ENCODE measurements at places on chromosomes 6 and 20.

GRCh38 chr6:166437661-166438060 is 54.9 kb upstream of the MPC1 start:
- no peak for DNase-seq

- DNase-seq = no peak
Measured at GRCh38 chr6:157602521-157603295, 220.3 kb upstream of the SNX9 start.

GRCh38 chr20:23419995-23420901 is 1.0 kb downstream of the NAPB start:
- peak; percentile 55 for DNase-seq

- peak; percentile 53 for DNase-seq
Measured at GRCh38 chr6:138107752-138108592, 753 bp upstream of the PERP start.

- DNase-seq = no peak
Measured at GRCh38 chr6:69305456-69305855, 491.4 kb downstream of the LMBRD1 start.

- DNase-seq = no peak
Measured at GRCh38 chr20:41608606-41609005, 9.6 kb downstream of the CHD6 start.

DNA sequence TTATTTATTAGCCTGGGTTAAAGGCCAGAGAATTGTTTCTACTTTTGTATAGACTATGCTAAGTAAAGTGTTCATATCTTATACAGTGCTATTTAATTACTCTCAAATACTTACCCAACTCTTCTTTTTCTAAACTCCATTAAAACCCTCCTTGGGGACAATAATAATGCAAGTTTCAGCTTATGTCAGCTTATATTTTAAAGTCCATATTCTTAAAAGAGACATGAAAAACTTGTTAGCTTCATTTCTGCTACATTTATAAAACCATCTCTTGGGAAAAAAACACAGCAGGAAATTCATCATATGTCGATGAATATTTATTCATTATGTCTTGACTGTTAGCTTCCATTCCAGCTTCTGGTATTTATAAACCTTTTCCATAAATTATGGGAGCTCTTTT is 71.9 kb upstream of the SDHAF4 start:
- DNase-seq = no peak

DNA sequence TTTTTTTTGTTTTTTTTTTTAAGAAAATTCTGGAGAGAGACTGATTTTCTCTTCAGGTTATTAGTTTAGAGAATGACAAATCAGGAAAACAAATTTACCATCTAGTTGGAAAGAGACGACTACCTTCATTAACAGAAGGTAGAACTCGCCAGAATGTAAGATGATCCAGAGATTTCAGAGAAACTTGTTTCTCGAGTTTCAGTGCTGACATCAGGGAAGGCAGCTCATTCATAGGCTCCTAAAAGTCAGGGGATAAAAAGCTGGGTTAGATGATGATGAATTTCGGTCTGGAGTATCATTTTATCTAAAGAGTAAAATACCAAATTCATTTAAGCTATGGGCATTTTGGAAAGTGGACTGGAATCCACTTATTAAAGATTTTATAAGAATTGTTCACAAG is 27.9 kb downstream of the ZNF334 start:
- DNase-seq = peak; percentile 56

DNA sequence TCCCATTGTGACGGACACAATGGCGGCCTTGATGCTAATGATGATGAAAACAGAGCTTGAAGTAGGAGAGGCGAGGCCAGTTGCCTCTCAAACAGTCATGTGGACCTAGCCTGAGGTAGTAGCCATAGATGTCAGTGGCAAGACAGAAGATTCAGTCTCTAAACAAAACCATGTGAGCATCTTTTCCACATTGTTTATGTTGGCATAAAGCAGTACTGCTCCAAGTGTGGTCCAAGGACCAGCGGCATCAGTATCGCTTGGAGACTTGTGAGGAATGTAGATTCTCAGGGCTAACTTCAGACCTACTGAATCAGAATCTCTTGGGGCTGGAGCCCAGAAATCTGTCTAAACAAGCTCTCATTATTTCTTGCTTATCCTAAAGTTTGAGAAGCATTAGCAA is 312.8 kb upstream of the JAG1 start:
- no peak for DNase-seq

- no peak for DNase-seq
Measured at GRCh38 chr6:109348226-109348625, 34.0 kb downstream of the CD164 start.

GRCh38 chr6:63923139-63923739 is 287.6 kb downstream of the PHF3 start:
- DNase-seq = peak; percentile 28

- DNase-seq = peak; percentile 30
Measured at GRCh38 chr6:152750694-152751093, at the start of gene VIP. VIP (plus strand) TSS chr6:152750797; CDS start chr6:152752178, 1,381 bp downstream.

- no peak for DNase-seq
Measured at GRCh38 chr6:106160189-106160588, 74.1 kb downstream of the PRDM1 start.

DNA sequence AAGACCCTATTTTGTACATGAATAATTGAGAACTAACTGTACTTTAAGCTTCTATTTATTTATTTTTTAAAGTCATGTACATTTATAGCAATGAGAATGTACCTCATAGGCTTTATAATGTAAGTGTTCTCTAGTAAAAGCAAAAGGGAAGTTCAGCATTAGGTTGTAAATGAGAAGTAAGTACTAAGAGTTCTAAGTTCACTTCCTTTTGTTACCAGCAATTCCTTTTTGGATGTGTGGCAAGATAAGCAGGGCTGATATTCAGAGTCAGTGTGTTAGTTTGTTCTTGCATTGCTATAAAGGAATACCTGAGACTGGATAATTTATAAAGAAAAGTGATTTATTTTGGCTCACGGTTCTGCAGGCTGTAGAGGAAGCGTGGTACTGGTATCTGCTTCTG is 54.0 kb upstream of the CCN2 start:
- no peak for DNase-seq

DNA sequence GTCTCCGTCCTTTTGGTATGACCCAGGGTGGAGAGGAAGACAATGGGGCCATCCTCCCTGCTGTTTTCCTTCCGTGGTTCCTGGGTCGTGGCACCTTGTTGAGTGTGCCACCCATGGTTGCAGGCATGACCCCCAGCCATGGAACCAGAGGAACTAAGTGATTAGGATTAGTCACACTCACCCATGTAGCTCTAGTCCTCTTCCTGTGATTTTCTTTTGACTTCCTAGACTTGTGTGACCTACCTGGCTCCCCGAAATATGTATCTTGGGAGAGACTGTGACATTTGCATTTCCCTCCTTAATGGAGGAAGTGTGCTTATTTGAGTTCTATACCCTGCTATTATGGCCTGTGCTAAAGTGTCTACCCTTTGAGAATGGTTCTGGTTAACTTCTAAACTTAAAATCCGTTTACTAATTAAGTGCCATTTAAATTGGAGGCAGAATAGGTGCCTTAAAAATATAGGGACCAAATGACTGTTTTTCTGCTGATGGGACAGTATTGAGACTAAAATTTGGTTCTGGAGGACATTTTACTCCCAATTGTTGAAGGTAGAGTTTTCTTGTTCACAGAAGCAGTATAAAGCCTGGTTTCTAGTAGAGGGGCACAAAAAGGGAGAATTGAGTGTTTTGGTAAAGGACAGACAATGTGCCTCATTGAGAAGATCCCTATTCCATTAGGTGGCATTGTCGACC is 545.6 kb downstream of the HDGFL1 start:
- no peak for DNase-seq

DNA sequence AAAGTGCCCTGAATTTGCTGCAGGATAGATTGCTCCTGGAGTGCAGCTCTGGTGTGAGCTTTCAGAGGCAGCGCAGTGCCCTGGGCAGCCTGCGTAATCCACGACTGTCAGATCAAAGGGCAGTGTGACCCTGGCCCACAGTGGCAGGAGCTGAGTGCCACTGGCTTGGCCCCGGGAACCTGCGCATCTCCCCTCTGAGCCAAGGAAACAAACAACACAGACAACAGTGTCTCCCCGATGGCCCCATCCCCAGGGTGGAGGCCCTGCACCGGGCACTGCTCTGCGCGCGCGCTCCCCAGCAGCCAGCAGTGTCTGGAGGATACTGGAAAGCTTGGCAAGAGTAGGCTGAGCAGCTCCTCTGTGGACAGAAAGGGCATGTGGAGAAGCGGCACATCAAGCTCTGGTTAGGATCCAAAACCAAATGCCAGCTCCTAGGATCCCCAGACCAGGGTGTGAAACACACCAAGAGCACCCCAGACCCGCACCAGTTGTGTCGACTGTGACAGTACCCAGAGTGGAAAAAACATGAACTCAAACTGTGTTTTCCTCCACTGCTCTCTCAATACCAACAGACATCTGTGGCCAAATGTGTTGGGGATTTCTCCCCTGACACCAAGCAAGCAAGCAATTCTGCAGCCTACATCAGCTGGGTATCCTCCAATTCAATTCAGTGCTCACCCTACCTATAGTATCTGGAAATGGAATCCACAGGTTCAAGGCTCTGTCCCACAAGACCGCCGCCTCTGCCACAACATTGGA is 26.7 kb downstream of the RBCK1 start:
- DNase-seq = no peak

- DNase-seq = no peak
Measured at GRCh38 chr6:125027287-125027686, 65.0 kb downstream of the RNF217 start.

DNA sequence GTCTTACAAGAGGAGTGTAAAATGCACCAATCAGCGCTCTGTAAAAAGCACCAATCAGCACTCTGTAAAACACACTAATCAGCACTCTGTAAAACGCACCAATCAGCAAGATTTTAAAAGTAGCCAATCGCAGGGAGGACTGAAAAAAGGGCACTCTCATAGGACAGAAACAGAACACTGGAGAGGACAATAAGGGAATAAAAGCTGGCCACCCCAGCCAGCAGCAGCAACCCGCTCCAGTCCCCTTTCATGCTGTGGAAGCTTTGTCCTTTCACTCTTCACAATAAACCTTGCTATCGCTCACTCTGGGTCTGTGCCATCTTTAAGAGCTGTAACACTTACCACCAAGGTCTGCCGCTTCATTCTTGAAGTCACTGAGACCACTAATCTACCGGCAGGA is 1.7 kb upstream of the AIG1 start:
- no peak for DNase-seq

DNA sequence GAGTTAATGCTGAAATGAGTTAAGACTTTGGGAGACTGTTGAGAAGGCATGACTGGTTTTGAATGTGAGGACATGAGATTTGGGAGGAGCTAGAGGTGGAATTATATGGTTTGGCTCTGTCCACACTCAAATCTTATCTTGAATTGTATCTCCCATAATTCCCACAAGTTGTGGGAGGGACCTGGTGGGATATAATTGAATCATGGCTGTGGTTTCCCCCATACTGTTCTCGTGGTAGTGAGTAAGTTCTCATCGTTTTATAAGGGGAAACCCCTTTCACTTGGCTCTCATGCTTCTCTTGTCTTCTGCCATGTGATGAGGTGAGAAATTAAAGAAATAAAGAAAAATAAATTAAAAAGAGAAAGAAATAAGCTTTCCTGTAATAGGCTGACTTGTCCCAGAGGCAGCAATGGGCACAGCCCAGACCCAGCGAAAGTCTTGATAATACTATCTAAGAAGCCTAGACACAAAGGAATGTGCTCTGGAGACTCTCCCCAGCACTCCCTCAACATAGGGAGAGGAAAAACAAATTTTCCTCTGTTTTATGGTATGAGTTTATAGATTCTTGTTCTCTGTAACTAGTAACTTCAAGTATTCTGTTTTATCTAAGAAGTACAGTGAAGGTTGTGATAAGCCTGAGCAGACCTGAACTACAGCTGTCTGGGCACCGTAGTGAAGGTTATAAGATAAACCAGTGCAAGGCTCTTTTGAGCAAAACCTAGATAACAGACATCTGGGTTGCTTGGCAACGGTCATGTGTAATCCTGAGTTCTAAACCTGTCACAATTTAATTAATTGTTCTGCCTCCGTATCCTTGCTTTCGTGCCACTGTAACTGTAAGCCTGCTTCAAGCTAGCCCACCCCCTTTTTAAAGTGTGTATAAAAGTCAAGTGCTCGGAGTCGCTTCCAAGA is 88.9 kb upstream of the ECI2 start:
- no peak for DNase-seq

- DNase-seq = peak; percentile 32
Measured at GRCh38 chr6:100573166-100573565, 108.4 kb upstream of the SIM1 start.

- DNase-seq = no peak
Measured at GRCh38 chr6:112879920-112880413, 532.8 kb downstream of the RFPL4B start.

DNA sequence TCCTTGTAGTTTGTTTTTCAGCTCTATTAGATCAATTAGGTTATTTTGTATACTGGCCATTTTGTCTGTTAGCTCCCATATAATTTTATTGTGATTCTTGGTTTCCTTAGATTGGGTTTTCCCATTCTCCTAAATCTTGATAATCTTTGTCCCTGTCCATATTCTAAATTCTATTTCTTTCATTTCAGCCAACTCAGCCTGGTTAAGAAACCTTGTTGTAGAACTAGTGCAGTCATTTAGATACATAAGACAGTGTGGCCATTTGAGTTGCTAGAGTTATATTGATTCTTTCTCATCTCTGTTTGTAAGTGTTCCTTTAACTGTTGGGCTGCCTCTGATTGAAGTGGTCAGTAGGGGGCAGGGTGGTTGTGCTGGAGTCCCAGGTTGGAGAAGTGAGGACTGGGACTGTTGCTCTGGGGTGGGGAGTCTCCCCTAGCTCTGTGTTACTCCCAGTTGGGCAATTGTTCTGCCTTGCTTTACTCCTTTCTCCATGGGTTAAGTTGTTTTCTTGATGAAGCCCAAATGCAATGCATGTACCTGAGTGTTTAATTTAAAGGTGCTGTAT is 98.8 kb upstream of the NRN1 start:
- no peak for DNase-seq

GRCh38 chr20:63700199-63701050 is 4.0 kb downstream of the TNFRSF6B start:
- no peak for DNase-seq

GRCh38 chr6:189676-190075 is 102.6 kb upstream of the DUSP22 start:
- DNase-seq = no peak

- peak; percentile 55 for DNase-seq
Measured at GRCh38 chr20:16350465-16350864, 222.8 kb downstream of the KIF16B start.

GRCh38 chr6:19410481-19410880 is 426.7 kb upstream of the ID4 start:
- peak; percentile 85 for DNase-seq

GRCh38 chr6:152734630-152735029 is 16.0 kb upstream of the VIP start:
- DNase-seq = no peak

GRCh38 chr6:105257340-105257739 is 77.5 kb upstream of the POPDC3 start:
- DNase-seq = no peak

DNA sequence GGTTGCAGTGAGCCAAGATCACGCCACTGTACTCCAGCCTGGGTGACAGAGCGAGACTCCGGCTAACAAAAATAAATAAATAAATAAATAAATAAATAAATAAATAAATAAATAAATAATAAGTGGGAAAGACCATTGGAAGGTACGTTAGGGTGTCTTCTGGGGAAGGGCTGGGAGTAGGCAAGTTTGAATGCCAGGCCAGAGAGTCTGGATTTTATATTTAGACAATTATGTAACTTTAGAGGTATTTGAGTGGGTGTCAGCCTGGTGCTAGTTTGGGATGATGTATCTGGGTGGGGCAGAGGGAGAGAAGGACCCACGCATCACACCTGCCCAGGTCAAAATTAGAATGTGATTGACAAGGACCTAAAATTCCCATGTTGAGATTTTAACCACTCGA is 108.5 kb upstream of the PRND start:
- DNase-seq = peak; percentile 56

All from RWPE1 (cell line).